ENCODE measurements at places on chromosomes 2 and 18.

DNA sequence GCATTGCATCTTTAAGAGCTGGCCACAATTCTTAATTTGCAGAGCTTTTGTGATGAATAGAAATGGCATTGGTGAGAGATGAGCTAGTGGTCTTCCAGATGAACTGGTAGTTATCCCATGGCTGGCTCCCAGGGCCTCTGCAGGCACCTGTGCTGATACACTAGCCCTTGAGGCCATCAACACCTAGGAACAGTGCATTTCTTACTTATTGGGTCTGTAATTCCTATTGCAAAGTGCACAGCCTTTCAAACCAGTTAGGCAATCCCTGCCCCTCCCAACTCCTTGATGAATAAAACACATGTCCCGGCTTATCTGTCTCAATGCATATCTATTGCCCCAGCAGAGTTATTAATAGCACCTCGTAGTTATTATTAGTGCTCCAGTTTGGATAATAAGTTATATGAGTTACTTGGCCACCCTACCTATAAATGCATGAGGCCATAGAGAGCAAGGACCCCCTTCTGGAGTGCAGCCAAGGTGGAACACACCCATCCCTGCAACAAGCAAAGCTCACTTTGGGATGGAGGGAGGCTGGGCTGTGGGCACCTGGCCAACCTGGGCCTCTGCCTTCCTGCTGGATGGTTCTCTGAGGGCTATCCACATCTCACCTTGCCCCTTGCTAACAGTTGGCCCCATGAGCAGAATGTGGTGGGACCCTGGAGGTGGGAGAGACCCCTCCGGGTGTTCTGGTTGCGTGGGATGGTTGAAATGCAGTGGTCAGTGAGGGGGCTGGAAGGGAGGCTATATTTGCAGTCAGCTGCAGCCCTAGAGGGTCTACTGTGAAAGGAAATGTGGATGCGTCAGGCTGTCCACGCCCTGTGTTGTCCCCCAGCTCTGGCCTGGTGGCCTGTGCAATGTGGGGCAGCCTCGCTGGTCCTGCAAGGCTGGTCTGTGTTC is 455.9 kb upstream of the HS6ST1 start:
- DNase-seq = no peak

GRCh38 chr2:111178730-111179405 is 58.2 kb downstream of the BCL2L11 start:
- no peak for DNase-seq

- DNase-seq = peak; percentile 14
Measured at GRCh38 chr2:113965644-113966043, 75.8 kb downstream of the ACTR3 start.

DNA sequence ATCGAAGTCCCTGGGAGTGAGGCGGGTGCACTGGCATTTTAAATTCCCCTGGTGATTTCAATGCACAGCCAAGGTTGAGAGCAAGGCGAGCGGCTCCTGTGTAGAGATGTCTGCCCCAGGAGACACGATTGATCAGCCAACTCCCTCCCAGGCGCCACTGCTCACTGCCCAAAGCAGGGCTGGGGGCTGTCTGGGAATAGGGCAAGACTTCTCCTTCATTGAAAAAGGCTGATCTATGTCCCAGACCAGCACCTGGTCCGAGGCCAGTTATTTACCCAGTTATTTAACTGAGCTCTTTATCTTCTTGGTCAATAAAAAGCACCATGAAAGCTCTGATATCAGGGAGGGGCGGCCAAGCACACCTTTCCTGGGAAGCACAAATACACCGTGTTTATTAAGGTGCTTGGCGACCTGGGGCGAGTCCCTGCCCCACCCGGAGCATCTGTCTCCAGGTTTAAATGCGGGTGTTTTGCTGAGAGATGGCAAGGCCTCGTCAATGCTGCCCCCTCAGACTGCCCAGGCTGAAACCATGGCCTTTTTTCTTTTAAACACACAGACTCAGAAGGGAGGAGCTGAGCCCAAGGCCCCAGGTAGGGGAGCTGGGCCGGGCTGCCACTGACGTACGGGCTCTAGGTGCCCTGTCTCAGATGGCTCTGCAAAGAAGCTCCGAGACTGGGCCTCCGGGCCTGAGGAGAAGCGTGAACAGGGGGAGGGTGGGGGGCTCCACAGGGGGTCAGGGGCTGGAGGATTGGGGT is 73.9 kb upstream of the HPCAL1 start:
- no peak for DNase-seq

DNA sequence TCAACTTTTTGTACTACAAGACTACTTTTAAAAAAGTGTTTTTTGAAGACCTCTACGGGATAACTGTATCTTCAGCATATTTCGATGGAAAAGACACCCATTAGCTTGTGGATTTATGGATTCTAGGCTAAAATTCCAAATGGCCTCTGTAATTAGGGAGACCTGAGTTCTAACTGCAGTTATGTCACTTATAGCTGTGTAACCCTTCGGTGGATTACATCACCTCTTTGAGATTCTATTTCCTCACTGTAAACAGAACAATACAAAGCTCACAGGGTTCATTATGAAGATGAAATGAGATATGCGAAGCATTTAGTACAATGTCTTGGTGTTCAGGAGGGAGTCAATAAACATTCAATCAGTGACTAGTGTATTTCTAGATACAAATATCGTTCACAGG is 24.2 kb downstream of the LMAN2L start:
- no peak for DNase-seq

DNA sequence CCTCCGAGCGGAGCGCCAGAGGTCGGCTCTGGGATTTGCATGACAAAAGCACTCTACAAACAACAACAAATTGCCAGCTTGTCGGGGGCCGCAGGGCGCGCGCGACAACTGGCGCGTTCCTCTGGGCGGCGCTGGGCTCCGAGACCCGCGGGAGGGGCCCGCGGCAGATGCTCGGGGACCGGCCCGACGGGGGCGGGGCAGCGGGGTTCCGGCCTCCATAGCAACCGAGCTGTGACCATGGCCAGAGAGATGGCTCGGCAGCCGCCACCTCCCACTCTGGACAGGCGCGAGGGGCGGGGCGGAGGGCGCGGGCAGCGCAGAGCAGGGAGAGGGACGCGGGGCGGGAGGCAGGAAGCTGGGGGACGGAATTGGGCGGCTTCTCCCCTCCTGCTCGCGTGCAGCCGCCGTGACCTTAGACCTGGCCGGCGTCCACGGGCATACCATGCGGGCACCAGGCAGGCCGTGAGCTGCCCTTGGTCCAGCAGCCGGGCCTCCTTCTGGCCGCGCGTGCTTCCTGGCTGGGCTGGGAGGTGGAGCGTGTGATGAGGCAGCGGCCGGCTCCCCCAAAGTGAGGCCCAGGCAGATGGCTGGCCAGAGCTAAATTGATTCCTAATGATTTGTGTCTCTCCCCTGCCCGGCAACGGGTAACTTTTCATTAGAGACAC is 171.5 kb downstream of the CELF4 start:
- DNase-seq = no peak

DNA sequence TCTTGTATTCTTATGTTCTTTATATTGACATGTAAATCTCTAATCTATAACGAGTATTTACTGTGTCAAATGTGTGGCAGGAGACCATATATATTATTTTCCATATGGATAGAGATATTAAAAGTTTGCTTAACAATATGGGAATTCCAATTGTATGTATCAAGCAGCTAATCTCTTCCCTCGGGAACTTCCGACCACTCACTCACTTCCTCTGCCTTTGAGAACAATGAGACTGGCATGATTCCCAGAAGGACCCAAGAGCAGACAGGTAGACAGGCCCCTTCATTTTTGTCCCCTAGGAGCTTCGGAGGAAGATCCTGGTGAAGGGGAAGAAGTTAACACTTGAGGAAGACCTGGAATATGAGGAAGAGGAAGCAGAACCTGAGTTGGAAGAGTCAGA is 24.1 kb downstream of the PLCD4 start:
- no peak for DNase-seq

GRCh38 chr2:20632446-20632990 is 18.4 kb downstream of the HS1BP3 start:
- DNase-seq = no peak

GRCh38 chr2:190877436-190877835 is 3.2 kb upstream of the GLS start:
- DNase-seq = no peak

DNA sequence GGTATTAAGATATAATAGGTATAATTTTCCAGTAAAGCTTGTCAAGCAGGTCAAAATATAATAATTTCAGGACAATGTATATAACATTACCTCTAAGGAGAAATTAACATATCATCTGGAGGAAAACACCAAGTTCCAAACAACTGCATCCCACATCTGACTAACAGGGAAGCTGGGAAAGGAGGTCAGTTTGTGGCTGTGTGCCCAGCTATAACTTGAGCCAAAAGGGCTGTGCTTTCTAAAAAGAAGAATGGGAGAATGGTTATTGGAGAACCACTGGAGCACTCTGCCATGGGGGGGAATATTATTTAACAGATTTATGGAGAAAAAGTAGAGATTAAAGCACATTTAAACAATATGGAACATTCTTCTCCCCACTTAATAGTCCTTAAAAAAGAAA is 390.6 kb upstream of the PKDCC start:
- DNase-seq = no peak

- DNase-seq = no peak
Measured at GRCh38 chr2:101405351-101405899, 18.1 kb upstream of the CREG2 start.

- no peak for DNase-seq
Measured at GRCh38 chr2:63834401-63834800, 7.3 kb upstream of the UGP2 start.

GRCh38 chr2:121343191-121343590 is 58.2 kb upstream of the TFCP2L1 start:
- no peak for DNase-seq

GRCh38 chr2:230957756-230958391 is 32.8 kb upstream of the GPR55 start:
- DNase-seq = no peak

DNA sequence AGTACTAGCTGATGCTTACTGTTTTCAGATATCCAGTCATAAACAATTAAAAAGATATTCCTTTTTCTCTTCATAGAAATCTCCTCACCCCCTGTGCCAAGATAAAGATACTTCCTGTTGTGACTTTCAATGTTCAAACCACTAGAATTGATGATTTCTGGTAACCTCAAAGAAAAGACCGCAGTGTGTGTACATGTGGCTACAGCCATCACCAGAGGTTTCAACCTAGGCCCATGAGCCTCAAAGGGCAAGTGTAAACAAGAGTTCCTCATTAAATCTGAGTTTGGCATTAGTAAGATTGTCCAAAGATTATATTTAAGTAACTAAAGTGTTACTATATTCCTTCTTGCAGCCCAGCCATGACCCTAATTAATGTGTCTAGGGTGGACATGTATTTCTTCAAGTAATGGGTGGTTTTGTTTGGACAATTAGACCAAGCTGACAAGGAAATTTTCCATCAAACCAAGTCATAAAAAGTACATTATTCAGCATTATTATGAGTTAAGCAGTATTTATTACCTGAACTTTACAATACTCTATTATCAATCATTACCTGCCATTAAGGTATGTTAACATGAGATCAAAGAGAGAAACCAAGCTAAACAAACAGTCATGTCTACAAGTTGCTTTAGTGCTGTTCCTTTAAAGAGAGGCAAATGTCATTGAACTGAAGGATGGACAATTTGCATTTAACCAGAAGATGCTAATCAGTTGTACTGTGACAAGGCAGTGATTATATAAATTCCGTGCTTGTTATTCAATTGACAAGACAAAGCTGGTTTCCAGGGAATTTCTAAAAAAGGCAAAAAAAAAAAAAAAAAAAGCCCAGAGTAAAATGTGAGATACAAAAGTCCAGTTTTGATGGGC is 382.7 kb downstream of the LNPK start:
- DNase-seq = no peak

GRCh38 chr18:42192251-42193248 is 237.5 kb downstream of the PIK3C3 start:
- DNase-seq = no peak

- DNase-seq = no peak
Measured at GRCh38 chr18:36035253-36035652, 32.1 kb downstream of the RPRD1A start.

DNA sequence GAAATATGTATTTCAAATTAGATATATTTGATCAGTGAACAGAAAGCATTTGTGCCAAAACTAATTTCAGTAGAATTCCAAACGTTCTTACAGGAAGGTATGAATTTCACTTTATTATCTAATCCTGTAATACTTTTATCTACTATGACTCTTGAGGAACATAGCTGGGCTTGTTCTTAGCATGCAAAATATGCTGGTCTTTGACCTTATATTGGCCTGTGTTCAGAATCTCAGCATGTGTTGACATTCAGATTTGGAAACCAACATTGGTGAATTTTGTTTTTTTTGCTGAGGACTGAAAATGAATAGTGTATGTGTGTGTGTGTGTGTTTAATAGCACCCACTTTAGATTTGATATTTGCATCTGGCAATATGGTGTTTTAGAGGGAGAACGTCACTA is 112.2 kb downstream of the MEIS1 start:
- DNase-seq = no peak

GRCh38 chr2:47607680-47608061 is 175.3 kb upstream of the MSH6 start:
- no peak for DNase-seq

DNA sequence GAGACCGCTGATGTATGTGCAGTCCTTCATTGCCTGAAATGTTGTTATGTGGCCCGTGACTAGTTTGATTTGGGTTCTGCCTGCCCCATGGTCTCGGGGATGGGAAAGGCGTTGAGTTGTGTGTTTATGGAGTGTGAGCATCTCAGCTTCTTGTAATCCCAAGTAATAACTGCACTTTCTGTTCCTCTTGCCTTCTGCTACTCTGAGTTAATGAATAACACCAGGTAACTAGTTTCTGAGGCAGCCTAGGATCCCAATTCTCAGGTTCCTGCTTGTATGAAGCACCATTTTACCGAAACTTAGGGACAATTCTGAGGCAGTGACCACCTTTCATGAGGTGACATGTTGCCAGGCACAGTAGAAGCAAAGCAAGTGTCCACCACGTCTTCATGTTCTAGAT is 170.0 kb downstream of the ALK start:
- DNase-seq = no peak

DNA sequence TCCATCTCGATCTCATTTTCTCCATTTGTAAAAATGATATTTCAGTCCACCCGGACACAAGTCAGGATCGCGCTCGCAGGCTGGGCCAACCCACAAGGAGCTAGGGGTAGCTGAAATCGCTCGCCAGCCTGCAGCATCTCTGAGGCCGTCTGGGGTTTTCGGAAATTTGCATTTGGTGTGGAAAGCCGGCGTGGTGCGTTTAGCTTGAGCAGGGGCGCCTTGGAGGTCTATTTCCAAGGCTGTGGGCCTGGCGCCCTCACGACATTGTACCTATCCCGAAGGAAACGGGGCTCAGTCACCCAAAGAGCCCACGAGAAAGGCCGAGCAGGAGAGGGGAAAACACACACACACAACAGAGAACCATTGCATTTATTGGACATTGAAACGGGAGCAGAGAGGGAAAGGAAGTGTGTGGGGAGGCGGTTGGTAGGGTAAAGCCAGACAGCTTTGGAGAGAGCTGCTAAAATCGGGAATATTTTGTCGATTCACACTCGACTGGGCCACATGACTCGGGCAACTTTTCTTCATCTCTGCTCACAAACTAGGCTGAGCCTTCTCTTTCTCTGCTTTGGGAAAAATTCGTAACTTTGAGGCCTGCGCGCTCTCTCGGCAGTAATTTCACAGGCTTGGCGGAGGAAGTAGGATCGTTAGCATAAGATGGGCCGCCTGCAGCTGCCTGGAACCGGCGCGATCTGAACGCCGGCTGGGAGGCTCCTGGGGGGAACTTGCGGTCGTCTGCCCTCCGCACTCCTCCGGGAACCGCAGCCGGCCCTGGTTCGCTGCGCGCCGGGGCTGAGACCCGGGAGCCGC is 1.1 kb upstream of the HOXD8 start:
- DNase-seq = no peak
